MG63 (cell line): ENCODE measurements at places on chromosomes 7 and 10. TPM values are rescaled to one million over a fixed set of nuclear protein-coding genes. Genes with fewer than 3 reads are reported as not detected.

The KCNIP2 gene
- not detected in 2 replicates for total RNA-seq

The GATA3 gene
- total RNA-seq, result not detected in 2 replicates

The HYAL4 gene
- total RNA-seq, result not detected in 2 replicates

The BICC1 gene
- total RNA-seq, result 15.2 and 21.8 TPM in 2 replicates

The TMEM130 gene
- 0.23 TPM in 1 of 2 replicates, not detected in the other for total RNA-seq

The UPK3B gene
- total RNA-seq, result not detected in 2 replicates

The NUTM2B gene
- 0.92 TPM in 1 of 2 replicates, not detected in the other for total RNA-seq

The ICA1 gene
- not detected in 2 replicates for total RNA-seq

The ETV1 gene
- 5.6 and 19.1 TPM in 2 replicates for total RNA-seq

The STAG3 gene
- 0.13 TPM in 1 of 2 replicates, not detected in the other for total RNA-seq

The KDM7A gene
- 0.39 and 0.46 TPM in 2 replicates for total RNA-seq

The TCF7L2 gene
- total RNA-seq, result 0.89 TPM in 1 of 2 replicates, not detected in the other

The A1CF gene
- total RNA-seq, result not detected in 2 replicates

The GPR15LG gene
- not detected in 2 replicates for total RNA-seq

DNA sequence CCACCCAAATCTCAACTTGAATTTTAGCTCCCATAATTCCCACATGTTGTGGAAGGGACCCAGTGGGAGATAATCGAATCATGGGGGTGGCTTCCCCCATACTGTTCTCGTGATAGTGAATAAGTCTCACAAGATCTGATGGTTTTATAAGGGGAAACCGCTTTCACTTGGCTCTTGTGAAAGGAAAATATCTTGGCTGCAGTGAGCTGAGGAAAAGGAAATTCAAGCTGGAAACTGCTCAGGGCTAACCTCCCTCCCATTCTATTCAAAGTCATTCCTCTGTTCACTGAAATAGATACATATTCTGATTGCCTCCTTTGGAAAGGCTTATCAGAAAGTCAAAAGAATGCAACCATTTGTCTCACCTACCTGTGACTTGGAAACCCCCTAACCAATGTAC lies 15.8 kb downstream of the CYCS start:
- DNase-seq, result no peak

DNA sequence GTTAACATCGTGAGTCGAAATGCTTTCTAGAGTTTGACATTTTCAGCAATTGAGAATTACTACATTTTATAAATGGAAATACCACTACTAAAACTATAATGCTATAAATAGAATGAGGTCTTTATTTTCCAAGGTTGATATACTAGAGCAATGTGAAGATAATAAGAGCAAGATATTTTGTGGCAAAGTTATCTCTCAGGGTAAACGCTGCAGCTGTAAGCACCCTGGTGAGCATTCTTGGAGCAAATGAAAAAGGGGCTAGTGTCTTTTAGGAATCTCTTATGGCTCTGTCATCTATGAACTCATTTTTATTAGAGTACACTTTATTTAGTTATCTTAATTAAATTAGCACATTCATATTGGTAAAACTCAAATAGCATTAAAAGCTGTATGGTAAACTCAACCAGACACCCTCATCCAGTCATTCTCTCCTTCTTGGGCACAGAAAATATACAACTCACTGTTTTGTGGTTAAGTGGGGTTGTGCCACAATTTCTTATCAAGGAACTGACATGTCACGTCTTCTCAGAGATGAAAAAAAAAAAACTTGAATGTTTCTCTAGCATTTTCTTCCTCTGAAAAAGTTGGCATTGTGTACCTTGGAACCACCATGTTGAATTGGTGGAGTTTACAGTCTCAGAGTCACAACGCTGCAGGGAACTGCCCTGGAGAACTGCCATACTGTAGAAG lies 289.5 kb upstream of the PFKP start:
- DNase-seq, result no peak

DNA sequence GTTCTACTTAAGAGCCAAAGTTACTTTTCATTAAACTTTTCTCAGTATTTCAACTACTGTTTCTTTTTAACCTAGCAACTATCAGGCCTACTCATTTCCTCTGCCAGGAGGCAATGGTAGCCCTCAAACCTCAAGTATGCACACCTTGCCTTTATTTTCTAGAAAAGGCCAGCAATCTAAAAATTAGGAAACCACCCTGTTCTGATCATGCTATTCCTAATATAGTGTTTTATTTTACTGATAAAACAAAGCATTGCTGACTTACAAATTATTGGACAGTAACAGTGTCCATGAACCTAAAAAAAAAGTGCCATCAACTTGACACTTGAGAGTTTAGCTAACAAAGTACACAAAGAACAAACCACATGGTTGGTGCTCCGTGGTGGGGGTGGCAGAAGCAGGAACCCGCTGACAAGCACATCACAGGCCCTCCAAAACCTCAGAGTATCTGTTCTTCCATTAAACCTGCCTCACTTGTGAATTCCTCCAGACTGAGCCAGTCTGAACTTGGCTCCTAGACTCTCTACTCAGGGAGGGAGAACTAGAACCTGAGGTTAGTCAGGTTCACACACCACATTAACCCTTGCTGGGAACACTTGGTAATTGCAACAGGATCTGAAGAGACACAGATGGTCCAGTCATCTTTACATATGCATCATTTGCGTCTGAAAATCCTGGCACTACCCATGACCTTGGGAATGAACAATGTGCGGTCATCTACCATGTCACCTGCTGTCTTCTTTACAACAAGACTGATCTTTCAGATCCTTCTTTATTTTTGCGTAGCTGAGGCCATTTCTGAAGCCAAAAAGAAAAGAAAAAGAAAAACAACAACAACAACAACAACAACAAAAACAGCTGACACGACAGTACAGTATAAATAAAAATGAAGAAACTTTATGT lies 31.9 kb downstream of the PIP4K2A start:
- peak; percentile 7 for DNase-seq

GRCh38 chr7:43637114-43637806 lies 54.4 kb downstream of the STK17A start:
- DNase-seq, result no peak

- DNase-seq, result no peak
Measured at GRCh38 chr7:73618538-73618937, 5.8 kb downstream of the MLXIPL start.

DNA sequence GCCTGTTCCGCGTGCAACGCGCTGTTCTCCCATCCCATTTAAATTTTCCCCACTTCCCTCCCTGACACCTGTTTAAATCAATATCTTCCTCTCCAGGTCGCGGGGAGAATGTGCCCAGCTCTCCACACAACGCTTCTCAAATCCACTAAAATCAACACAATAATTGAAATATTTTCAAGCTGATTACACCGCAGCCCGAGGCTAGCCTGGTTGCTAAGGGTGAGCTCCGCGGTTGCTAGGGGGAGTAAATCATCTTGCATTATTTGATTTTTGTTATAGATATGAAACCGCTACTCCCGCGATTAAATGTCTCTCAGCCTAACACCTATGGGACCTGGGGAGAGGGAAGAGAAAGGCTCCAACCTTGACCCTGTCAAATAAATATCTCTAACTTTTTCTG lies 36.2 kb downstream of the UNCX start:
- DNase-seq, result no peak

DNA sequence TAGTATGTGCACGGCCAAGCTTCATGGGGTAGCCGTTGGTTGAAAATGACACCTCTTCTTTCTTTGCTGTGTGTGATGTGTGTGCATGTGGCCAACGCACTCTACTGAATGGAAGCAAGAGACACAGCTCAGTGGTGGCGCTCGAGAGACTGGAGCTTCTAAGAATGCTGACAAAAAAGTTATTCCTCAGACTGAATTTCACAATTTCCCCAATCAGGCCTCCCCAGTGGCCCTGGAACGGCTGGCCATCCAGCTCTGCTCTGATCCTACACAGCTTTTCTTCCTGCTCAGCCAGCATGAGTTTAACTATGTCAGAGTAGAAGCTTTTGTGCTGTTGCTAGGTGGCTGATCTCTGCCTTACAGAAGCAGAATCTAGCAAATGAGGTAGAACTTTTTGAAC lies 186.7 kb upstream of the PLXDC2 start:
- no peak for DNase-seq

GRCh38 chr10:73759512-73760115 lies 15.4 kb downstream of the SEC24C start:
- no peak for DNase-seq

GRCh38 chr10:77603534-77603927 lies 34.1 kb downstream of the KCNMA1 start:
- peak; percentile 63 for DNase-seq

DNA sequence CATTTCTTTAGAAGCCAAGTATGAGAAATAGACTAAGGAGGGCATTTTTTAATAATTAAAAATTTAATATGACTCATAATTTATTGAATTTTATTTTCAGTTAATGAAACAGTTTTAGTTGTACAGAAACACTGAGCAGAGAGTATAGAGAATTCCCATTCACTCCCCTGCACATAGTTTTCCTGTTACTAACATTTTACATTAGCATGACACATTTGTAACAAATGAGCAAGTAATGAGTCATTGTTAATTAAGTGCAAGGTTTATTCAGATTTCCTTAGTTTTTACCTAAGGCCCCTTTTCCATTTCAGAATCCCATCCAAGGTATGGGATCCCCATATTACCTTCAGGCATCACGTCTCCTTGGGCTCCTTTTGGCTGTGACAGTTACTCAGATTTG lies 271.5 kb upstream of the FZD8 start:
- no peak for DNase-seq

GRCh38 chr10:61486738-61487396 lies 33.7 kb upstream of the TMEM26 start:
- no peak for DNase-seq

GRCh38 chr7:20131776-20132175 lies 85.4 kb downstream of the MACC1 start:
- DNase-seq, result no peak

DNA sequence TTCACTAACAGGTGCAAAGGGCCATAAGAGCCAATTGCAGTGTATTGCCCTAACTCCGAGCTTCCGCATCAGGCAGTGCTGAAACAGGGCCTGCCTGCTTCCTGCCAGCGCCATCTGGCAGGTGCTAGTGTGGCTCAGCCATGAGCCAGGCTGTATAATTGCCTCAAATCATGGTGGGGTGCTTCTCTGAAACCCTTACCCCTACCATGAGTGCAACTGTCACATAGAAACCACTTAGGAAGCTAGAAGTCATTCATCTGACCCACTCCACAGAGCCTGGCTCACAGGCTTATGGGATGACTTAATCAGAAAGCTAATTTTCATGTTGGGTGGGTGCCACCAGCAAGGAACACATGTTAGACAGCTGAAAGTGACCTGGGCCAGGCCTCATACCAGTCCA lies 133.3 kb upstream of the LAMB4 start:
- no peak for DNase-seq

DNA sequence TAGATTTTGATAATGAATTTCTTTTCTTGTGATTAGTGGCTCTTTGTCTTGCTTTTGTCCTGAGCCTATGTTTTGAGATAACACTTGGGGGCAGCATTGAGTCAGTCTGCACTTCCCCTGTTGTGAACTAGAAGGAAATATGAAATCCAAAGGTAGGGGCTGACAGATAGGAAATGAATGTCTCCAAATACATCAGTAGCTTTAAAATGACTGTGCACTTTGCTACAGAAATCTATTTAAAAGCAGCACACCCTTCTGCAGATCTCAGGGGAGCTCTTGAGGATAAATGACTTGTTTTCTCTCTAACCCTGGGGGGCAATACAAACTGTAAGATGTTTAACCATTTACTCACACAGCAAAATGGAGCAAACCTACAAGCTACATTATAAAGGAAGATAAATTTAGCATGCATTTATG lies 176.0 kb upstream of the MYO3A start:
- DNase-seq, result no peak

DNA sequence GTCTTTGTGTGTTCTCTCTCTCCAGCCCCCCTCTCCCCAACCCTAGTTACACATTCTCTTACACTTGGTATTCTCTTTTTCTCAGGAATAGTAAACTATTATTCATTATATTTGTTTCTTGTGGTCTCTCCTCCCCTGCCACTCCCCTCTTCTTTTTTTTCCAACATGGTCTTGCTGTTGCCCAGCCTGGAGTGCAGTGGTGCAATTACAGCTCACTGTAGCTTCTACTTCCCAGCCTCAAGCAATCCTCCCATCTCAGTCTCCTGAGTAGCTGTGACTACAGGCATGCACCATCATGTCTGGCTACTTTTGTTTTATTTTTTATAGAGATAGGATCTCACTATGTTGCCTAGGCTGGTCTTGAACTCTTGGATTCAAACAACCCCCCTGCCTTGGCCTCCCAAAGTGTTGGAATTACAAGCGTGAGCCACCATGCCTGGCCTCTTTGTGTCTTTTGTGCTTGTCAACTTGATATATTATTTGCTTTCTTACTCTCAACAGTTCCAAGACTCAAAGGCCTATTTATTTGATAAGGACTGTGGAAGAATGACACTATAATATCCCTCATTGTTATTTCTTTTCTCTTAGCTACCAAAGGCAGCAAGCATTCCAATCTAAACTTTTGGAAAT lies 66.9 kb downstream of the MLLT10 start:
- no peak for DNase-seq

- DNase-seq, result no peak
Measured at GRCh38 chr7:35258868-35259522, 5.1 kb upstream of the TBX20 start.

GRCh38 chr7:113373863-113374262 lies 255.5 kb upstream of the SMIM30 start:
- no peak for DNase-seq
